NCI-H1694 (cell line): ENCODE measurements at places on chromosomes 5 and 9.

- DNase-seq = no peak
These were observed 959.9 kb upstream of the CDH10 start for GRCh38 chr5:25604681-25605080.

GRCh38 chr5:54621709-54622108 is 104.2 kb downstream of the SNX18 start:
- DNase-seq = no peak

GRCh38 chr5:181187500-181188213 is 17.3 kb downstream of the TRIM7 start:
- DNase-seq = no peak

DNA sequence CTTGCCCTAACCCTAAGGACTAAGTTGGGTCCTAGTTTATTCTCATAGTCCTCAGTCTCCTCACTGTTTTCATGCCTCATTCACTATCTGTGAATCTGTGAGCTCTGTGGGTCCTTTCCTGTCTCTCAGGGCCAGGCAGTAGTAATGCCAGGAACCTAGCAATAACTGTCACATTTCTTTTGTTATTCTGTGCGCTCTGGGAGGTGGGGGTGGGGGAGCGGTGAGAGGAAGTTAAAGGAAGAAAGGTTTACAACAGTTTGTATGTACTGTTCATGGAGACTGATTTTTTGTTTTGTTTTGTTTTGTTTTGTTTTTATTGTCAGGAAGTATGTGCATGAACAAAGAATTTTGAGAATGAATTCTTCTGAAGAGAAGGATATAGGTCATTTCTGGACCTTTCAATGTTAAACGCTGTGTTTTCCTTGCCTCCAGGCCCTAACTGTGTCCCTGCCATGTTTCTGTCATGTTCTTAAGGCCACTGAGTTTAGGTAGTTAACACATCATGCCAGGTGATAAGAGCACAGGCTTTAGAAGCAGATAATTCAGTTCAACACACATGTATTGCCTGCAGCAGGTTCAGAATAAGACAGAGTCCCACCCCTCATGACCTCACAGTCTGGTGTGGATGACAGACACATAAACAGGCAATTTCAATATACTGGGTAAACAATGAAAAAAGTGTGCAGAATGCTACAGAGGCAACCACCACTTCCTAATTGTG is 13.3 kb upstream of the FEM1C start:
- DNase-seq = no peak

DNA sequence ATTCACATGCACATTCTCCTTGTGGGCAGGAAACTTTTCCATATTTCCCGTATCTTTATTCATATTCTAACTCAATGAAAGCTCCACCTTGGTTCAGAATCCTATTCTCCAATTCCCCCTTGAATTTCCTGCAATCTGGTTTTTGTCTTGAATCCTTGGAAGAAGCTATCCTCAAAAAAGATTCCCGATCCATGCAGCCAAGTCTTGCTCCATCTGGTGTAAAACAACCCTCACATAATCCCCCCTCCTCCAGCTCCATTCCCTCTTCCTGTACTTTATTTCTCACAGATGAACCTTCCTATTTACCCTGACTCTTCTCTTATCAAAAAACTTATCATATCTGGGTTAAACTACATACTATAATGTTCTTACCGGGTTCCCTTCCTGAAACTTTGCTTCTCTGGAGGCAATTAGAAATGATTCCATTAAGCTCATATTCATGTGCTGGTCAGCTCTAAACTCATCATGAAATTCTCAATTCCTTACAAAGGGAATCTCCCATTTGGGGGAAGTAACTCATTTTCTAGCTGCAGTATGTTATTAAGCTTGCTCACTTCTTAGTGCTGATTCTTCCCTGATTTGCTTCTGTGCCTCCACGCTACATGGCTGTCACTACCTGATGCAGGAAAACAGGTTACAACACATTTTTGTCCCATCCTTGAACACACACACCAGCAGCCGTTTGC is 81.7 kb downstream of the GNAQ start:
- DNase-seq = no peak

GRCh38 chr5:96931605-96932004 is 4.3 kb upstream of the LNPEP start:
- DNase-seq = no peak

- no peak for DNase-seq
These were observed 31.2 kb upstream of the CDK5RAP2 start for GRCh38 chr9:120610975-120611689.

DNA sequence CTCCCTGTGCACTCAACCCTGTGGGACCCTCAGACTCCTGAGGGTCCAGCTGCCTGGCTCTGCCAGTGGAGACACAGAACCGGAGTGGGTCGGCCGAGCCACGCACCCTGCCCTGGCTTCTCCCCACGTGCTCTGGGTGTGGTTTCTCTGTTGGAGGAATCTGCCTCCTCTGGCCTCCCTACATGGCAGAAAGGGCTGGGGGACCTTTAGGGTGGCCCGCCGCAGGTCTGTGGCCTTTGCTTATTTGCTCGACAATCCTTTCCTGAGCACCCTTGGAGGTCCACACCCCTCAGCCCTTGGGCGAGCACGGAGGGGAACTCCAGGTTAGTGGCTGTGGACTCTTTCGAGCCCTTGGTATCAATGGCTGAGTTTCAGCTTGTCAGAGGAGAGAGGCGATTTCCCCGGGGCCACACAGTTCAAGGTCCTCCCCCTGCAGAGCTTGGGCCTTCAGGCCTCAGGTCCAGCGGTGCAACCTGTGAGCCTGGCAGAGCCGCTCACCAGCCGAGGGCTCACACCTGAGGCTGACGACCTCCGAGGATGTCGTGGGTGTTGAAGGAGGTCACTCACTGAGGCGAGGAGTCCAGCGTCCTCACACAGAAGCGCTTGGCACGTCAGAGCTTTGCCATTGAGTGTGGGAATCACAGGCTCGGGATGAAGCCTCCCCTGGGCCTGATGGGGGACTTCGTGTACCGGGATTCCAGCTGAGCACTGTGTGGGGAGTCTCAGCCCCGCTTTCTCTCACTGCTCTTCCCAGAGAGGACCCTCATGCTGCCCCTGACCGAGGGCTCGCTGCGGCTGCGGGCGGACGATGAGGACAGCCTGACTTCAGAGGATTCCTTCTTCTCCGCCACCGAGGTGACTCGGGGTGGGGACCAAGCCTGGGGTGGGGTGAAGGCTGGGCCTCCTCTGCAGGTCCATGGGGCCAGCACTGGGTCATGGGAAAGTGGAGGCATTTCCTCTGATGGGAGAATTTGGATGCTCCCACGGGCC is 20.8 kb upstream of the DOLPP1 start:
- no peak for DNase-seq

- DNase-seq = no peak
These were observed 782 bp upstream of the SKP1 start for GRCh38 chr5:134177369-134178095.

DNA sequence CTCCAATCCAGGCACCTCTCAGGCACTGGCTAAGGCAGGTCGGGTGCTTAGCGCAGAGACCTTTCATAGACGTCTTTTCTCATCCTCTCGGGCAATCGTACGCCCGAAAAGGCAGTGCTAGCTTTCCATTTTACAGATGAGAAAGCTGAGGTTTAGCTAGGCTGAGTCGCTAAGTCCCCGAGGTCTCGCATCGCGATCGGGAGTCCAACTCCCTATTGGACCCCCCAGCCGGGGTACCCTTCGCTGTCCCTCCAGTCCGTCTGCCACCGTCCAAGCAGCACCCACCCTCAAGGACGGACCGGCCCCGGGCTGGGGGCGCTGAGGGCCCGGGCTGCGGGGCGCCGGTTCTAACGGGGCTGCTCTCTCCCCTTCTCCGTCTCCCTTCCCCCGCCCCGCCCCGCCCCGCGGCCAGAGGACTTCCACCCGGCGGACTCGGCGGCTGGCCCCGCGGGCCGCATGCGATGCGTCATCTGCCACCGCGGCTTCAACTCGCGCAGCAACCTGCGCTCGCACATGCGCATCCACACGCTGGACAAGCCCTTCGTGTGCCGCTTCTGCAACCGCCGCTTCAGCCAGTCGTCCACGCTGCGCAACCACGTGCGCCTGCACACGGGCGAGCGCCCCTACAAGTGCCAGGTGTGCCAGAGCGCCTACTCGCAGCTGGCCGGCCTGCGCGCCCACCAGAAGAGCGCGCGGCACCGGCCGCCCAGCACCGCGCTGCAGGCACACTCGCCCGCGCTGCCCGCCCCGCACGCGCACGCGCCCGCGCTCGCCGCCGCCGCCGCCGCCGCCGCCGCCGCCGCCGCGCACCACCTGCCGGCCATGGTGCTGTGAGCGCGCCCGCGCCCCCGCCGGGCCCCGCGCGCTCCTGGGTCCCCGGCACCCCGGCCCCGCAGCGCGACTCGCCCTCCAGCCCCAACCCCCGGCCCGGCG is 12.5 kb upstream of the EXOSC2 start:
- DNase-seq = no peak

DNA sequence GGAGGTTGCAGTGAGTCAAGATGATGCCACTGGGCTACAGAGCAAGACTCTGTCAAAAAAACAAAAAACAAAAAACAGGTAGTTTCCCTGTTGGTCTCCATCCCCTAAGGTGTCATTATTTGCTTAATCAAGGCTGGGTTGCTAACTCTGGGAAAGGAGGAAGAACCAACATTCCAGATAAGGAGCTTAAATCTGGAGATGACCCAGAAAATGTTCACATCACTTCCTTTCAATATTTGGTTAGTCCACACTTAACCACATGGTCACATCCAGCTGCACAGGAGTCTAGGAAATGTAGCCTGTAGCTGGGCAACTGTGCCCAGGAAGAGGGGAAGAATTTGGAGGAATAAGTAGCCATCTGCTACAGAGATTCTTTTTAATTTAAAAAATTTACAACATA is 25.9 kb upstream of the MEGF9 start:
- no peak for DNase-seq

GRCh38 chr9:91214086-91214485 is 147.6 kb downstream of the AUH start:
- no peak for DNase-seq

DNA sequence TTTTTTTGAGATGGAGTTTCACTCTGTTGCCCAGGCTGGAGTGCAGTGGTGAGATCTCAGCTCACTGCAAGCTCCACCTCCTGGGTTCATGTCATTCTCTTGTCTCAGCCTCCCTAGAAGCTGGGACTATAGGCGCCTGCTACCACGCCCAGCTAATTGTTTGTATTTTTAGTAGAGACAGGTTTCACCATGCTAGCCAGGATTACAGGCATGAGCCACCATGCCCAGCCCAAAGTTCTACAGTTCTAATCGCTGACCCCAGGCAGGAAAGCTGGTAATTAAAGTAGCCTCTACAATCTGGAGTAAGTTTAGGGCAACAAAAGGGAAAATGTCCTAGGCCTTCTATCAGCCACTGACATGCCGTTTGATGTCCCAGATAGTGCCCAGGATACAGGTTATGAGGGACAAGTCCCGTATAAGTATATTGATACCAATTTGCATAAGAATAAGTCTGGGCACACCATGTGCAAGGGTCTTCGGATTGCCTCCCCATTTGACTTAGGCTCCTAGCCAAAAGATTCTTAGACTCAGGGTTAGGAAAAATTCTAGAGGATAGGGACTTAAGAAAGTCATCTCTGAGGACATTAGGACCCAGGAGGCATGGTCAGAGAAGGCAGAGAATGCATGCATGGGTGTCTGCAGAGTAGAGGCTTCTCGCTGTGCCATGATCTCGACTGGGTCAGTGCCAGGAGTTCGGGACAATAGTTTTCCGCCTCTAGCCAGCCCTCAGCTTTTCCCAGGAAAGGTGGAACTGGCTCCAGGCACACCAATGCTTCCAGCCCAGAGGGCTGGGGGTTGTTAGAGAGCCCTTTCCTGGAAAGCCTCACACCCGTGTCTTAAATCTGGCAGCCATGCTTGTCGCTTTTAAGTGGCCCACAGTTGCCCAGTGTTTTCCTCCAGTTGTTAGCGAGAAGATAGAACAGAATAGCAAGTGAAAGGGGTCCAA is 1111.1 kb downstream of the TAF11L14 start:
- peak; percentile 42 for DNase-seq

GRCh38 chr5:18216016-18216415 is 581.8 kb downstream of the TAF11L14 start:
- DNase-seq = no peak

DNA sequence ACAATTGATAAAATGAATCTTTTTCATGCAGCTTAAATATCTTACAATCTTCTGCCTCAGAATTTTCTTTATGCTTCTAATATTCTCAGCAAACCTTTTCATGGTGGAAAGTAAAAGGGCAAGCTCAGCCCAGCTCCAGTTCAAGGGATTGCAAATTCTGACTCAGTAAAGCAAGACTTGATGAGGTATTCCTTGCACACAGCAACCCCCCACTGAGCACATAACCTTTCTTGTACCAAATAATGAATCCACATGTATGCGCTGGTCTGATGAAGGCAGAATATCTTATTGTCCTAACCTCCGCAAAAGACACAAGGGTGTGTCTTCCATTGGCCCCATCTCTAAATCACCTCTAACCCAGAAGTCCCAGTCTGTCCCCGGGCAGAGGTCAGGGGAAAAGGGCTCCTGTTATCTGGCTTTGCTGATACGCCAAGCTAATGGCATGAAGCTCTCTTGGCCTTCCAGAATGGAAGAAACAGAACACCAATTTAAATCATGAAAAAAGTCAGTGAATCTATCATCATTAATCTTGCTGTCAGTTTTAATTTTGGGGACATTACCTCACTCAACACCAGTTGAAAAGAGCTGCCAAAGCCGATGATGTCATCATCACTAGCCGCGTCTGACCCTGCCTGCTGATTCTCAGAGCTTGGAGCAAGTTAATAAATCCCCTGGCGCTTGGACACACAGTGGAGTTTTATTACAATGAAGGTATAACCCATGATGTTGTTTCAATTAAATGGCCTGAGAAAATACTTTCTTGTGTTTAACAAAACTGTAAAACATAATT is 592.5 kb upstream of the CLINT1 start:
- no peak for DNase-seq

- DNase-seq = no peak
These were observed 130.2 kb downstream of the MAT2B start for GRCh38 chr5:163635631-163636030.

- DNase-seq = no peak
These were observed 590 bp downstream of the ENTPD2 start for GRCh38 chr9:137052998-137053943.

DNA sequence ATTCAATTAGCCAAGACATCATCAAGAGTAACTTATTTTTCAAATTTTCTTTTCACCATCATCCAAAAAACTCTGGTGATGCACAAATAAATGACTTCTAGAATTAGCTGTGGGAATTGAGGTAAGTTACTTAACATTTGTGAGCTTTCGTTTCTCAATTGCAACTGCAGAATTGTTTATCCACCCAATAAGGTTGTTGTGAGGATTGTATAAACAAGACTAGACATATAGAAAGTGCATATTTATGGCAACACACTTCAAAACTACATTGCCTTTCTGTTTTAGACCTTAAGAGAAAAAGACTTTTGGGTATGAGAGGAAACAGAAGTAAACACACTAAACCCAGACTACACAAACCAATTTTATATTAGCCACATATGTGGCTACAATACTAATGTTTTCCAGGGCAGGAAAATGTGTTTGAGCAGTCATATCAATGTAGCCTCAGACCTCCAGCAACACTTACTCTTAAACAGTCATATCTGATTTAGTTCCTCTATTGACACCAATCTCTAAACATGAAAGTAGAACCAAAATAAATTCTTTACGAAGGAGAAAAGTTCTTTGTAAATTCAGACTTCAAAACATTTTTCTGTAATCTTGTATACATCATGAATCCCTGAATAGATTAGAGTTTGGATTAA is 488.0 kb upstream of the CYLC2 start:
- no peak for DNase-seq

GRCh38 chr5:37668524-37669047 is 171.3 kb downstream of the GDNF start:
- no peak for DNase-seq
